ENCODE measurements at places on chromosomes 3 and 15. TPM values are rescaled to one million over a fixed set of nuclear protein-coding genes. Genes with fewer than 3 reads are reported as not detected.

The NEK10 gene
- 0.20 TPM for polyA plus RNA-seq

The CD96 gene
- polyA plus RNA-seq = 0.14 TPM

The MYO5C gene
- polyA plus RNA-seq = 1.1 TPM

The GOLGA8R gene
- not detected for polyA plus RNA-seq

The LRTM1 gene
- not detected for polyA plus RNA-seq

The ACOX2 gene
- 2.5 TPM for polyA plus RNA-seq

The MESP2 gene
- polyA plus RNA-seq = 1.6 TPM

The AADACL2 gene
- not detected for polyA plus RNA-seq

The TRIM42 gene
- not detected for polyA plus RNA-seq

The DENND6A gene
- polyA plus RNA-seq = 4.1 TPM

The LSMEM2 gene
- polyA plus RNA-seq = 0.51 TPM

DNA sequence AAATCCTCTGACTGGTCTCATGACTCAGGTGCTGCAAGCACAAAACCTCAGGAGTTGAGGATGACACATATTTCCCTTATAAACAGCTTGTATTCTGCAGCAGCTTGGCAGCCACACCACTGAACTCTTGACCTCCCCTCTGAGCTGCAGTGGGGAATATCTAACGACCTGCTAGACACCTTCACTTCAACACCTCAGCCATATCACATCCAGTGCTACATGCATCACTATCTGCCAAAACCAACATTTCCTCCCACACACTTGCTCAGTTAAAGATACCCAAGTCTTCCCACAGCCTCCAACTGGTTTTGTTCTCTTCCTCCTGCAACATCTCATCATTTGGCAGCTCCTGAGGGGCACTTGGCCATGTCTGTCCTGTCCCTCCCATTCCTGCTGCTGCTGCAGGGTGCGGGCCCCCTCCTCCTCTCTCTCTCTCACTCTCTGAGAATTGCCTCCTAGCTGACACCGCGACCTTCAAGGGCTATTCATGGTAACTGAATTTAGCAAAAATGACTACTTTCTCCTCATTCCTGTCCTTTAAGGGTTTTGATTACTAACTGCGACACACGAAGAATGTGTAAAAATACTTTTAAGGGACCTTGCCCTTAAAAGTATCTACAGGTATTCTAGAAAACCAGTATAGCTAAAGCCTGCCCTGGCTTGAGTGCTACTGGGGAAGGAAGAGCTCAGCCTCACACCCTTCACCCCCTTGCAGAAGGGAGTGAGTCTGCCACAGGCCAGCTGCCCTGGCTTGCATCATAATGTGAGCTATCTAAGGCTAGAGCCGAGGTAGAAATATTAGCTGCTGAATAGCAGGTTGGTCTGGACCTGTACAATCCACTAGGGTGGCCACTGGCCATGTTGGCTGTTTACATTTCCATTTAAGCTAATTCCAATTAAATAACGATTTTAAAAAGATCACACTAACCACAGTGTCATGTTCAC is 5.0 kb upstream of the CCR9 start:
- DNase-seq = no peak

DNA sequence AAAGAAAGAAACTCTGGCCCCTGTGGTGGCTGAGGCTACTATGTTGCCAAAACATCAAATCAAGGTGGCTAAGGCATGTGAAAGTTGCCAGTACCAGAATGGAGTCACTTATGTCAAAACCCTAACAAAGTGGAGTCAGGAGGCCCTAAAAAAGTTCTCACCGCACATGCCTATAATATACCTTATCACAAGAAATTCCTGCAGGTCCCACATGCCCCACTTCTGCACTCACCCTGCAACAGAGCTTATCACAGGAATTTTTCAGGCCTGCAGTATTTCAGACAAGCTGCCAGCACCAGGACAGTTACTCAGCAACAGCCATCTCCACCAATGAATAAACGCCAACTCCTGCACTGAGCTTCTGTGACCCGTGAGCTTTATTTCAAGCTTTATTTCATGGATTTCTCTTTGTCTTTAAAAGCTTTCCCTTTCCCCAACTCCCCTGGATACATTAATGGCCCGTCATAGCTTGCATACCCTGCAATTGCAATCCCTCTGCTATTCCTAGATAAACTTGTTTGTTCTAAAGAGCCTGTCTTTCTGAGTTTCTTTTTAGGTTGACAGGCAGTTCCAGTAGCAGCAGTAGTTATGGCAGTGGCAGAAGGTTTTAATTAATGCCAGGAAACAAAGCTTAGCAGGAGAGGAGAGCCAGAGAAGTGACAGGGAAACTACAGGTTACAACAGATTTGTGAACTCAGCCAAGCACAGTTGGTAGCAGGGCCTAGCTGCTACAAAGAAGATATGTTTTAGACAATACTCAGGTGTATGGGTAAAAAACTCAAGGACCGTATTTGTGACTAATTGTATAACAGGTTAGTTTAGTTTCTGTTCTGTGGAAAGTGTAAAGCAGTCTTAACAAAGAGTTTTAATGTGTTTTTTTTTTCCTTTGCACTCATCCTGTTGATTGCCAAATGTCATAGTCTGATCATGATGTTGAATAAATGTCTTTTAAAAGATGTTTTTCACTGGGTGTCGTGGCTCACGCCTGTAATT is 15.9 kb upstream of the TMEM42 start:
- DNase-seq = peak; percentile 26

- no peak for DNase-seq
Measured at GRCh38 chr3:147318900-147319299, 87.4 kb downstream of the ZIC4 start.

DNA sequence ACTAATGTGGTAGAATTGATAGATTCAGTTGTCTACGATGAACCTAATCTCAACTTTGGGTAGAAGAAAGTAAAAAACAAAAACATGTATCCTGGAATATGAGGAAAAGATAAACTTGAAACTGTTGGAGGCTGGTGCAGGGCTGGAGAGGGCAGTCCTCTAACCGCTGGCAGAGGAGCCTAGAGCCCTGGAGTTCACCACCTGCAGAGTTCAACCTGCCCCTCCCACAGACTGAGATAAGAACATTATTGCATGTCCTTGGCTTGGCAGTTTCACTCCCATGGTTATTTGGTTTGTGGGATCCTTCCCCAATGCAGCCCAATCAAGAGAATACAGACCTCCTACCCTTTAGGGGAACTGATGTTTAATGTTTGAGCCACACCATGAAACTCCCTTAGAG is 53.2 kb upstream of the GATM start:
- DNase-seq = no peak

DNA sequence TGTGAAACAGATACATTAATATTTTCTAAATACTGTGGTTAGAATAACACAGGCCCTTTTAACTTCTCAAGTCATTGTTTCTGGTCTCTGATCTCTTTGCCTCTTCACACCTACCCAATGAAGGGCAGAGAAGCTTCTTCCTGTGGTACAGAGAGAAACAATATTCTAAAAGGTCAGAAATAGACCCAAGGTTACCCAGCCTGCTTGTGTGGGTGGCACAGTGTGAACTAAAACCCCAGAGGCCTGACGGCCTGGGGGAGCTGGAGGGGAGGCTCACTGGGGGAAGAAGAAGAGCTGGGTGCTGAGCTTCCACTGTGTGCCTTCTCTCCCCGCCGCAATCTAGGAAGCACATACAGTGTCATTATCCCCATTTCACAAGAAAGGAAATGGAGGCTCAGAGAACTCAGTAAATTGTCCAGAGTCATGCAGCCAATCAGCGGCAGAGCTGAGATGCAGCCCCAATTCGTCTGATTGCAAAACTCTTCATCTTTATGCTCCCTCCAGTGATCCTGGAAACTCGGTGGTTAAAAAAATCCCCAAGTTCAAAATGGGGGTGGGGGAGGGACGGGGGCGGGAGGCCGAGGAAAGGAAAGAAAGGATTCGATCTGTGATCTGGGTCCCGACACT is 64.1 kb upstream of the HEG1 start:
- no peak for DNase-seq

GRCh38 chr15:39400821-39401550 is 179.9 kb upstream of the THBS1 start:
- DNase-seq = no peak

DNA sequence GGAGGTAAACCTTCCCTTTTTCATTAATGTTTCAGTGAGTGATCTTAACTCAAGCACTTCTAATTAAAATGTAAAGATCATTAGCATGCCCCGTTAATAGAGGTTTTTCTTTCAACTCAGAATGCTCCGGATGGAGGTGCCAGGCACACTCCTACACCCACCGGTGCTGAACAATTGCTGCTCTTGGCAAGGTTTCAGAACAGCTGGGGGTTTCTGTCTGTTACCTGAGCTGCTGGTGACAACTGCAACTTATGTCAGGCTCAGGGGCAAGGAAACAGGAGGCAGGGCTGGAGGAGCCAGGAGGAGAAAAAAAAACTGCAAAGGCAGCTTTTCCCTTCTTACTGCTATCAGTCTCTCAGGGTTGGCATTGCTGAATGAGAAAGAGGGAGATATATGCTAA is 250.1 kb downstream of the DIPK2A start:
- peak; percentile 40 for DNase-seq

GRCh38 chr15:56205061-56205876 is 38.4 kb downstream of the RFX7 start:
- DNase-seq = no peak

DNA sequence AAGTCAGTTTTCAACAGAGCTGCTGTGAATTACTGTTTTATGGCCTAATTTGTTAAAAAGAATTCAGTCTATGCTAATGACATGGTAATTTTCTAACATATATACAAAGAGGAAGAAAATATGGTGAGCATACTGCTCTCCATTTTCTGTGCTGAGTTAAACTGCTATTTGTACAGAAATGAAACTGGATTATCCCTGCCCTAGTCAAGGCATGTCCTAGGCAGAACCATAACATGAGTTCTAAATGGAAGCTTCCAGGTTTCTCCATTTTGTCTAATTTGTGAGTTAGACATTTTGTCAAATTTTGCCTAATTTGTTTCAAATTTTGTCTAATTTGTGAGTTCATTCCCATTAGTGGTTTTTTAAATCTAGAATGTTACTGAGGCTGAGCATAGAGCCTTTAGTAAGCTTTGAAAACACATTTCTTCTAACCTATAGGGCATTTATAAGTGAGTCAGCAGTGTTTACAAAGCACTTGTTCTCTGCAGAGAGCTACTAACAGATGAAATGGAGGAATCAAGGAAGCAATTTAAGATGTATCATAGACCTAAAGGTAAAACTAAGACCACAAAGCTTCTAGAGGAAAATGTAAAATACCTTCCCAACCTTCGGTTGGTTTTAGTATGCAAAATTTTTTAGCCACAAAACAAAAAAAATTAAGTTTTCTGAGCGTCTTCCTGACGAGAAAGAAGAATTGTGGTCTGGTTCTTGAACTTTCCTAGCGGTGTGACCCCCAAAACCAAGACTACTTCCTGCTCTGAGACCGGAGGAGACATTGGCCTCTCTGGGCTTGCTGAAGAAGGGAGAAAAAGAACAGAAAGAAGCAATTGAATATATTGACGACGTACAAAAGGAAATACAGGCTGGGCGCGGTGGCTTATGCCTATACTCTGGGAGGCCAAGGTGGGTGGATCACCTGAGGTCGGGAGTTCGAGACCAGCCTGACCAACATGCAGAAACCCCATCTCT is 9.8 kb downstream of the P2RY14 start:
- no peak for DNase-seq

DNA sequence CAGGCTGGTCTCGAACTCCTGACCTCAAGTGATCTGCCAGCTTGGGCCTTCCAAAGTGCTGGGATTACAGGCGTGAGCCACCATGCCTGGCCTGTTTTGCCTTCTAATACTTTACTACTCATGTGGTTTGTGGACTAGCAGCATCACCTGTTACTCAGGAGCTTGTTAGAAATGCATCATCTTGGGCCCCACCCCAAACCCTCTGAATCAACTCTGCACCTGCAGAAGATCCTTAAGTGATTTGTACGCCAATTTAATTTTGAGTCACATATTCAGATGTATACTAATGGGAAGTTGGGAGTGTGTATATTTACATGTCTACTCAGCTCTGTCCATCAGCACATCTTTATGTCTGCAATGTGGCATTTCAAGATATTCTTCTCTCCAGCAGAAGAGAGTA is 6.1 kb downstream of the TBC1D21 start:
- no peak for DNase-seq

- no peak for DNase-seq
Measured at GRCh38 chr3:197165890-197166289, 132.5 kb downstream of the DLG1 start.

All from brain (organoid and tissue), 16 donors.